Activated naive CD8-positive, alpha-beta T cell treated with anti-CD3 and anti-CD28 coated beads, Interleukin-2, amount 50 U/mL, for 24 hours (primary cell): ENCODE measurements at places on chromosomes 2 and 18.

DNA sequence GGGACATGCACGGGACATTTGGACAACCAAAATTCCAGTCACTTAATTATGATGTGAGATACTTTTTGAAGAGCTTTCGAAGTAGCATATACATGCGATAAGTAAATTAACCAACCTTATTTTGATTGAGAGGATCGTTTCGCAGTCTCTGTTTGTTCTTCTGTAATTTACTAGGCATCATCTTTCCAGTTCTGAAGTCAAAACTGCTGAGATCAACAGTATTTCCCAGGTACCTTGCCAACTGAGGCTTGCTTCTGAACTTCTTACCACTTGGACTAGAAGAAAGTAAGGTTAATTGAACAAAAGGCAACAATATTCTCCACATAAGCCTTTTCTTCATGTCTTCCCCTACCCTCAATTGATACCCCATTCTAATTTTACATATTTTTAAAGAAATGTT is 19.6 kb downstream of the MBD2 start:
- DNase-seq, result no peak

- DNase-seq, result no peak
Observed at GRCh38 chr2:215290980-215291599, 20.8 kb upstream of the ATIC start.

- DNase-seq, result no peak
Observed at GRCh38 chr18:31510319-31510718, 12.3 kb downstream of the DSG2 start.

GRCh38 chr2:5959836-5960820 is 267.9 kb downstream of the SOX11 start:
- no peak for DNase-seq

DNA sequence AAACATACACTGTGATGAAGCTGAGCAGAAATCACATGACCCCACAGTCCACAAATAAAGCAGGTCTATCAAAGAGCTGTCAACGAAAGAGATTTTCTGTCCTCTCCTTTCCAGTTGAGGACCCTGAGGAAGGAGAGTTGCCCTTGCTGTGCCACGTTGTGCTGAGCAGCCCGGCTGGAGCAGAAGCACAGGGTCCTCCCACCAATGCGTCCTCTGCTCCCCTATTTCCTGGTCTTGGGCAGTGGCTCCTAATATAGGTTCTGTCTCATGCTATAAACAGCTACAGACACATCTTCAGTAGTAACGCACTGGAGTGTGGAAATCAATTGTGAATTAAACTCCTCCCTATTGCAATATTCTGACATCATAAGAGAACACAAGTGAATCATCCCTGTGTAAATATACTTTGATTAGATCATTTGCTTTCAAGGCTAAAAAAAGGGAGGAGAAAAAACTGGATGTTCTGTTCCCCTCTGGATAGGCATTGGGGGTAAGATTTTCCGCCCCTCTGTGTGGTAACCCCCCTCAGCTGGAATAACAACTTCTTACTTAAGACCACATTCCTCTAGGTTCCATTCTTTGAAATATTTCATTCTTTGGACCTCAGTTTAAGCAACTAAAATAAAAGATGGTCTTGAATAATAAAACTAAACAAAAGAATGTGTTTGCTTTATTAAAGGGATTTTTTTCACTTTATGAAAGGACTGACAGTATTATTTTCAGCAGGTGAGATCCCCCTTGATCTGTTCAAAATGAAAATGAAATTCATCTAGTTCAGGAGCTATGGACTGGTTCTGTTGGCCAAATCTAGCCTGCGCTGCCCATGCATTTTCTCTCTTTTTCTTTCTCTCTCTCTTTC is 8.3 kb upstream of the RHOB start:
- DNase-seq, result no peak

DNA sequence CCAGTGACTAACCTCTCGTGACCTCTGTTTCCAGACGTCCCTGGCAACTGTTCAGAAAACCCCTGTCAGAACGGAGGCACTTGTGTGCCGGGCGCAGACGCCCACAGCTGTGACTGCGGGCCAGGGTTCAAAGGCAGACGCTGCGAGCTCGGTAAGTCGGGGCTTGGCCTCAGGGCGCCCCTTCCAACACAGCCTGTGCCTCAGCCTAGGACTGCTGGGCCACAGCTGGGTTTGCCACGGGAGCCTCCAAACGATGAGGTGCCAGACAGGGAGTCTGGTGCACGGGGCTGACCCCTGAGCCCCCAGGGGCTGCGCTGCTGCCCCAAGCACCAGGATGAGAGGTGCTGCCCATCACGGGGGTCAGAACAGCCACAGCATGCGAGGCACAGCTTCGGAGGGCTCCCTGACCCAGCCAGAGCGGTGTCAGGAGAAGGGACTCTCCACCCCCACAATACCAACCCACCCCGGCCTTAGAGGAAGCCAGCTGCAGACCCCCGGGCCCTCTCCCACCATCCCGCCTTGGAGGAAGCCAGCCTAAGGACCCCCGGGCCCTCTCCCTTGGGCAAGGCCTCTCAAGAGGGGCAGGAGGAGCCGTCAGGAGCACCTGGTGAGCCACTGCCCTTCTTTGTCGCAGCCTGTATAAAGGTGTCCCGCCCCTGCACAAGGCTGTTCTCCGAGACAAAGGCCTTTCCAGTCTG is 20.3 kb downstream of the MTERF4 start:
- DNase-seq, result no peak

GRCh38 chr2:118975133-118975532 is 33.1 kb downstream of the MARCO start:
- DNase-seq, result no peak

GRCh38 chr2:230870544-230871360 is 6.0 kb downstream of the ITM2C start:
- no peak for DNase-seq

DNA sequence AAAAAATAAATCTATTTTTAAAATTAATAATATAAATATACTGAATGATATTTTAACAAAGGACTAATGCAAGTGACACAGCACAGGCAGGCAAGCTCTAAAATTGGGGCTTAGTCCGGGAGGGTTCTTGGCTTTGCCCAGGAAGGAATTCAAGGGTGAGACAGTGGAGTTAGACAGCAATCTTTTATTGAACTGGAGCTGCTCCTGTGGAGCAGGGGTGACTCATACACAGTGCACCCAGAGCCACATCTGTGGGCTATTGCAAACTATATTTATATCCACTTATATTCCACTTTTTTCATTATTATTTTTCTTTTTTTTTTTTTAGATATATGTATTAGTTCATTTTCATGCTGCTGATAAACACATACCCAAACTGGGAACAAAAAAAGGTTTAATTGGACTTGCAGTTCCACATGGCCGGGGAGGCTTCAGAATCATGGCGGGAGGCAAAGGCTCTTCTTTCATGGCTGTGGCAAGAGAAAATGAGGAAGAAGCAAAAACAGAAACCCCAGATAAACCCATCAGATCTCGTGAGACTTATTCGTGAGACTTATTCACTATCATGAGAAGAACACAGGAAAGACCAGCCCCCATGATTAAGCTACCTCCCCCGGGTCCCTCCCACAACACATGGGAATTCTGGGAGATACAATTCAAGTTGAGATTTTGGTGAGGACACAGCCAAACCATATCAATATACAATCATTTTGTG is 437.1 kb downstream of the BCL11A start:
- DNase-seq, result no peak

- DNase-seq, result no peak
Observed at GRCh38 chr2:207763303-207763917, 6.3 kb downstream of the FZD5 start.

GRCh38 chr2:216857131-216857550 is 2.7 kb downstream of the TNP1 start:
- peak; percentile 20 for DNase-seq

DNA sequence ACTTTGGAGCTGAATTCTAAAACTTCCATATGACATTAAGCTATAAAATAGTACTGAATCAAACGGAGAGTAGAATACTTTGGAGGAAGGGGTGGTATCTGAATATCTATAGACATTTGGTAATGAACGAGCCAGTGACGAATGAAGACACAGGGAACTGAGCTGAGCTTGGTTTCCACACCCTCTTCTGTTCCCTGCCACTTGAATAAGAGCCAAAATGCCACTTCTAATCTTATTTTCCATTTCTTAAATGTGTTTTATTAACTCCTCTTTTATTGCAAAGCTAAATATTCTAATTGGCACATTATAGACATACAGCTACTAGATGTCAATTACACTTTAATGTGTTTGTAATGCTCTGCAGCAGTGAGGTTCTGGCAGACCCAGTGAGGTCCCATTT is 76.1 kb downstream of the AFF3 start:
- DNase-seq, result no peak

DNA sequence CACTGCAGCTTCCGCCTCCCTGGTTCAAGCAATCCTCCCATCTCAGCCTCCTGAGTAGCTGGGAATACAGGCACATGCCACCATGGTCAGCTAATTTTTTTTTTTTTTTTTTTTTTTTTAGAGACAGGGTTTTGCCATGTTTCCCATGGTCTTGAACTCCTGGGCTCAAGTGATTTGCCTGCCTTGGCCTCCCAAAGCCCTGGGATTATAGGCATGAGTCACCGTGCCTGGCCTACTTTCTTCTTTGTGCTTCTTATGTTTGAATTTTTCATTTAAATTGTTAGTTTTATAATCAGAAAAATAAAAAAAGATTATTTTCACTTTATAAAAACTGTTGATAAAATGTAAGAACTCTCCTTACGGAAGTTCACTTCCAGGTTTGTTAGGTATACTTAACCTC is 101.5 kb upstream of the LPIN2 start:
- DNase-seq, result no peak

DNA sequence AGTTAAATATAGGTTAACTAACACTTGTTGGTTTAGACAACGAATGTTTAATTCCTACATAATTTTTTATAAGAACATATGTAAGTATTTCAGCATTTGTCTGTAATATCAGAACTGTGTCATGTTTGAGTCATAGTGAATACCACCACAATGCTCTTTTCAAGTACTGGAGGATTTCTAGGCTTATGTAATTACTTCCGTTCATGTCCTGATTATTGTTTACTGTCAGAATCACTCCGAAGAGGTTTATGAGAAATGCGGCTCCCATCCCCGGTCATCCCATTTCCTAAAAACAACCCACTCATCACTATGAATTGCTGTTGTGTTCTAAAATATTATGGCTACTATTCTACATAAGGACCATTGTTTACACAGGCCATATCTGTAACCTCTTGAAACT is 45.1 kb downstream of the CDH19 start:
- DNase-seq, result no peak

DNA sequence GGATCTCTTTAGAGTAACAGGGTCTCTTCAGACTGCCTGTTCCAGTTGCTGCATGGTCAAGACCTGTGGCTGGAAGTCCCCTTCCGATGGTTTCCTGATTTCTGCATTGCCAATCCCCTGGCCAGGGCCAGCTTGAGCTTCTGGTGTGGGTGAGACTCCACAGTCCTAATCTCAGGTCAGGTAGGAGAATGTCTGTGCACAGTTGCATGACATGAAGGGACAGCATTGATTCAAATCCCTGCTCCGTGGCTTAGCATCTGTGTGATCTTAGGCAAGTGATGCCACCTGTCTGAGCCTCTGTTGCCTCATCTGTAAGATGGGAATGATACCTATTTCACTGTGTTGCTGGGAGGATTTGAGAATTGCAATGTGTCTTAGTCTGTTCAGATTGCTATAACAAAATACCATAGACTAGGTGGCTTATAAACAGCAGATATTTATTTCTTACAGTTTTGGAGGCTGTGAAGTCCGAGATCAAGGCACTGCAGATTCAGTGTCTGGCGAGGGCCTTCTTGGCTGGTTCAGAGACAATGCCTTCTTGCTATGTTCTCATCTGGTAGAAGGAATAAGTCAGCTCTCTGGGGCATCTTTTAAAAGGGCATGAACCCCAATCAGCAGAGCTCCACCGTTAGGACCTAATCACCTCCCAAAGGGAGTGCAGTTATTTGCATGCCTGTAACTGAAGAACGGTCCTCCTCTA is 66.2 kb downstream of the ATOH8 start:
- no peak for DNase-seq

DNA sequence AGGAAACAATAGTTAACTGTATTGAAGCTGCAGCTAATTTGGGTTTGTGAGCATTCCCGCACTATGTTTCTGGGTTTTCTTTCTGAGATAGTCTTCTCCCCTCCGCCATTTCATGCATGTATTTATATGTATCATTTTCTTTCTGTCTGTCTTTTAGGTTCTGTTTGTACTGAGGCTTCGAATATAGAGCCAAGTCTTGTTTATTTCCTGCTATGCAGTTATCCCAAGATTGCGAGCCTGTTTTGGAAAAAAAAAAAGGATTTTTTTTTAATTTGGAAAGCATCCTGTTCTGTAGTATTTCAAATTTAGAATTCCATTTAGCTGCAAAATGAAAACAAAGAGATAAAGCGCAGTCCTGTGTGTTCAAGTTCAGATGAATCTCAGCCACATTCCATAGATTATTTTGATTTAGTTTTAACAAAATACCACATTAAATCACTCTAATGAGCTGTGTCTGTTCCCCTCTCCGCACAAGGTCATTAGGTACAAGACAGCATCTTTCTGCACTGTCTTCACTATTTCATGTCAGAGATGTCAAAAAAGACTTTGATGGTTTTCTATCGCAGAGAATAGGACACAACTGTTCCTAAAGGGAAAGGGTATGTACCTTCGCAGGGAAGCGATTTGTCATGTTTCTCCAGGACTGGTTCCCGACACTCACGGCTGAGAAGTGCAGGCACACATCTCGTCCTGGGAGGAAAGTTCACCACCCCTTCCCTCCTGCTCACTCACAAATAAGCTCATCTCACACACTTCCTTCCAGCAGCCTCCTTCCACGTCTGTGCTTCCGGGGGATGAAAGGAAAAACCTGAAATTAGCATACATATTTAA is 443.4 kb downstream of the ZNF516 start:
- no peak for DNase-seq

DNA sequence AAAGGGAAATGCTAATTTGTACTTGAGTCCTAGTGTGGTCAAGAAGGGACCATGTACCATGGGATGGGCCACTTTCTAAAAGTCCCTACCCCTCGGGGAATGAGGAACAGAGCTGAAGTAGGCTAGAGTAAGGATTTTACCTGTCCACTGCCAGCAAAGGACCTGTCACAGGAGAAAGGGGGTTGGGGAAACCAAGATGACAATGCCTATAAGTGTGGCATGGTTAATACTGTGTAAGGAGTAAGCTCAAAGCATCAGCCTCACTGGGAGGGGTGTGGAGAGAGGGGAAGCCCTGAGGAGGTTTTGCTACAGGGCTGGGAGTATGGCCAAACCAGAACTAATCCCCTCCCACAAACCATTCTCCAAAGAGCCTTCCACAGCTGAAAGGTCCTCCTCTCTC is 15.8 kb downstream of the GKN2 start:
- DNase-seq, result no peak

GRCh38 chr2:51465326-51465725 is 433.4 kb upstream of the NRXN1 start:
- DNase-seq, result no peak

- no peak for DNase-seq
Observed at GRCh38 chr2:241860184-241861078, 1.7 kb upstream of the PDCD1 start.

DNA sequence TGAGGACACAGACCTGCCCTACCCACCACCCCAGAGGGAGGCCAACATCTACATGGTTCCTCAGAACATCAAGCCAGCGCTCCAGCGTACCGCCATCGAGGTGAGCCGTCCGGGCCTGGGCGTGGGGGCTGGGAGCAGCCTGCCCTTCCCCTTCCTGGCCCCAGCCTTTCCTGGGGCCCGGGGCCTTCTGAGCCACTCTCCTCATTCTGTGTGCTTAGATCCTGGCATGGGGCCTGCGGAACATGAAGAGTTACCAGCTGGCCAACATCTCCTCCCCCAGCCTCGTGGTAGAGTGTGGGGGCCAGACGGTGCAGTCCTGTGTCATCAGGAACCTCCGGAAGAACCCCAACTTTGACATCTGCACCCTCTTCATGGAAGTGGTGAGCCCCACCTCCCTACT is 157.9 kb downstream of the DYSF start:
- no peak for DNase-seq
